ENCODE measurements at places on chromosomes 2 and 18.

DNA sequence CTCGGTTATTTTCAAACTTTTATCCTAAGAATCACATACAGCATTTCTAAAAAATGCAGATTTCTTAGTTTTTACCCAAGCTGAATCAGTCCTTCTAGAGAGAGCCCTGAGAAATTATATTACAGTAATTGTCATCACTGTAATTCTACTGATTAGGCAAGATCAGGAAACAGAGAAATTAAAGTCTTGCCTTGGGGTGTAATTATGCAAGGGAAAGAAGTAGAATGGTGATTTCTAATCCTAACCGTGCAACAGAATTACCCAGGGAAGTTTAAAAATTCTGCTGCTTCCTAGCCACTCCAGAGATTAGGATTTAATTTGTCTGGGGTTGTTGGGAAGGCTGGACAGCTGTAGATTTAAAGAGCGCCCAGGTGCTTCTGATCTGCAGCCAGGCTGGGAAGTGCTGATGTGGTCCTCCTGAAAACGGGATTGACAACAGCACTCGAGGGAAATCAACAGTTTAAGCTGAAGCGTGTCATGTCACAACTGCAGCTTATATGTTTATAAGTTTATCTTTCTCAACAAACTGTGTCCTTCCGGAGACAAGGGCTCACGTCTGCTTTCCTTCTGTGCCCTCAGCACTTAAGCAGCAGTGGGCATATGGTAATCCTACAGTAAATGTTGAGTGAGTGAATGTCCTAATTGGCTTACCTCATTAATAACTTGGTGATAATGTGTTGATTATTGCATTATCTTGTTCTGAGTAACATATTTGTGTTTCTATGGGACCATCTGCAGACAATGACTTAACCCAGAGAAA, 671.9 kb upstream of the SOX11 start:
- no peak for DNase-seq

DNA sequence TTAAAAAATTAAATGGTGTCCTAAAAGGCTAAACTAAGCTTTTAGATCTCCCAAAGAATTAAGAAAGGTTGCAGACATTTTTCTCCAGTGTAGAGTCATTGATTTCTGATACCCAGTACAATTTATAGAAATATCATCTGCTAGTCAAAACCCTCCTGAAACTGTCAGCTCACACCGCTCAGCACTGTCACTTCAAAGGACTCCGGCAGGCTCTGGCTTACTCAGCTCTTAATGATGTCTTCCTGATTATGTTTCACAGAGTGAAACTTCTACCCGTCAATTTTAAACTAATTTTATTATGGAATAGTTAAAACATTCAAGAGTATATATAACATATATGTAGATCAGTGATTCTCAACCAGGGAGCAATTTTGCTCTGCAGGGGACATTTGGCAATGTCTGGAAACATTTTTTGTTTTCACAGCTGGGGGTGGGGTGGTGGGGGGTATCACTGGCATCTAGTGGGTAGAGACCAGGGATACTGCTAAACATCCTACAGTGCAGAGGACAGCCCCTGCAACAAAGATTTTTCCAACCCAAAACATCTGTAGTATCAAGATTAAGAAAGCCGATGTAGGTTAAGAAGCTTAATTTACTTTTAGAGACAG, 31.6 kb downstream of the CDK15 start:
- DNase-seq, result no peak

- DNase-seq, result no peak
Observed at GRCh38 chr2:97706708-97707345, 6.5 kb upstream of the ZAP70 start.

DNA sequence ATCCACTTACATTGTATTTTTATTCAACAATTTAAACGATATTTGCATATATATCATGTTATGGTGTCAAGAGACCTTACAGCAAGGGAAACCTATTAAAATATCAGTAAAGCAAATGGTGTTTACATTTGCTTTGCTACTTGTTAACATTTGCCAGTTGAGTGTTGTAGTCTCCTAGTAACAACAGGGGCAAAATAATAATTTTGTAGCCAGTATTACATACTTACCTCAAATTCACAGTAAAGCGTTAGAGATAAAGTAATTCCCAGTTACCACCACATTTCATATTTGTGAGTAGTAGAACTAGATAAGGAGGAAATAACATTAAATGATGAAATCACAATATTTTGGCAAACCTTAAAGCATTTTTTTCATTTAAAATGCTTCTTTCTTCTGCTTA, 71.3 kb downstream of the FASTKD2 start:
- DNase-seq, result no peak

DNA sequence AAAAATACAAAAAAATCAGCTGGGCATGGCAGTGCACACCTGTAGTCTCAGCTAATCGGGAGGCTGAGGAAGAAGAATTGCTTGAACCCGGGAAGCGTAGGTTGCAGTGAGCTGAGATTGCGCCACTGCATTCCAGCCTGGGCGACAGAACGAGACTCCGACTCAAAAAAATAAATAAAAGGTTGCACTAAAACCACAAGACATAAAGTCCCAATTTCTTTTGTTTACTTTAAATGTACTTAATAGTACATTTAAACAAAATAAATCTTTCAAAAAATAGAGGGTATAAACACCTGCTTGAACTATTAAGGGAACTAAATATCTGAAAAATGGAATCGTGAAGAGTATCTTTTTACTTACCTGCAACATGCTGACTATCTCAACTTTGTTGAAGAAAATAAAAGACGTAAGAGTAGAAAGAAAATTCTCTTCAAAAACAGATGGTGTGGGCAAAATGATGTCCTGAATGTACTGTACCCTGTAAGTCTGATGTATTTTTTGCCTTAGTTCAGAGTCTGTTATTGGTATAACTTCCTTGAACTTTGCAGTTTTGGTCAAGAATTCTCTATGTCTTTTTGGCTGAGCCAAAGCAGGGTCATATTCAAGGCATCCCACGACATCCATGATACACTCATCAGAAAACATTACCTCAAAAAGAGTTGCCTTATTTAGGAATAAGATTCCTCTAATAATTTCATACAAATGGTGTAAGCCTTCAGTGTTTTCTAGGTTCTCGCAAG, 19.2 kb downstream of the PPP4R3B start:
- no peak for DNase-seq

- DNase-seq, result no peak
Observed at GRCh38 chr2:32931945-32932709, 14.6 kb upstream of the LTBP1 start.

DNA sequence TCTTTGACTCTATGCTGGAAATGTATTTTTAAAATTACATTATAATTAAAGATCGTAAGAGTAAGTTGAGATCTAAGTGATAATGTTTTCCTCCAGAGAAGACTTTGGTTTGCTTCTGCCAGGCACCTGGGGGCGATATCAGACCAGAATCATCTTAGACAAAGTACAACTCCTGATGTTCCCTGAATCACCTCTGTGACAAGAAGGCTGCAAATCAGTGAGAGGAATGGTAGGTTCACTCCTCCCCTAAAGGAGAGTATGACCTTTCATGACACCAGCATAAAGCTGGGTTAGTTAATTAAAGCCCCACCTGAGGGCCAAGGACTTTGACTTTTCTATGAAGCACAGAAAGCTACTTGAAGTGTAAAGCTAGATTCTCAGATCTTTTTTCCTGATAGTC, 114.4 kb upstream of the DTNA start:
- DNase-seq, result no peak

DNA sequence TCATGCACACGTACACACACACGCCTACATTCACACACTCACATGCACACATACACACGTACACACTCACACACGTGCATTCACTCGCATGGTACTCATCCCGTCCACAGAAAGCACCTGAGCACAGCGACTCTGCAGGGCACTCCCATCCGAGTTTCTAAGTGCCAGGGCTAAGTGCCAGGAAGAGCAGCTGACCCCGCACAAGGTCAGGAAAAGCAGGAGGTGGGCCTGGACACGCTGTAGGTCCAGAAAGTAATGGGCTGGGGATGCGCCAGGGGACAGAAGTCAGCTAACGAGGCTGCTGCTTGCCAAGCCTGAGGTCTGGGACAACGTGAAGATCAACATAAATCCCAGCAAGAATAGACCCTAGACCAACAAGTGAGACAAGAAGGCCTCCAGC, 15.8 kb downstream of the ADI1 start:
- DNase-seq, result no peak

DNA sequence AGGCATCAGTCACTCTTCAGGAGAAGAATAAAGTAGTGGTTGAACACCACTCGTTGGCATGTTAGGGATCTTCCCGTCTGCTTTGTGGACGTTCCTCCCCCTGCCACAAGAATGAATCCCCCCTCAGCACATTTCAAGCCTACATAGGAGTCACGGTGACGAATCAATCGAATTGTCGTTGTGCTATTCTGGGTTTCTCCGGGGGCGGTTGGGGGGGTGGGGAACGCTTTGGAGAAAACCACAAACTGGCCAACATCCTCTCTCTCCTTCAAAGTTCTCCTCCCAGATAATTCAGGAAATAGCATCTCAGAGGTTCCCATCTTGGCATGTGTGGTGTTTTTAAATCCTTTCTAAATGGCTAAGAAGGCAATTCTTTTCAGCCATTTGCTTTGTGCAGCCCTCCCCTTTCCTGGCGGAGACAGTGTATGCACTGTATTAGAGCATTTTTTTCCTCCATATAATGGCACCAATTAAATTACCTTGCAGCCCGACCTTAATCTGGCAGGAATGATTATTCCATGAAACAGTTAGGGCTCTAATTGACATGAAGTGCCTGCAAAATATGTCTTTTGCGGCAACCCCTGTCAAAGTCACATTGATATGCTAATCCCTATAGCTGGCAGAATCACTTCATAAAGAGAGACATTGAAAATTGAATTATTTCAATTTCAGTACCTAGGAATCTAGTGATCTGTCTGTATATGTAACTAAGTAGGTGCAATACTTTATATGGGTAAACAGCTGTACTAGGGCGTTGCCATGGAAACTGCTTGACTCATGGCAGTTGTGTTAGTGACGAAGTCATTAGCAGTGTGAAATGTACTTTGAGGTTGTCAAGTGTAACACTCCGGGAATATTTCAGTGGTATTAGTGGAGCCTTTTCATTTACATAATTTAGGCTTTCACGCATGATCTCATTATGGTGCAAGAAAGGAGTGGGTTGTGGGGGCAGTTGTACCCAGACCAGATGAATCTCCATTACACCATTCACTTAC, 323.4 kb upstream of the SLC14A2 start:
- no peak for DNase-seq

GRCh38 chr18:63183952-63184770, 135.4 kb downstream of the BCL2 start:
- no peak for DNase-seq

- DNase-seq, result no peak
Observed at GRCh38 chr2:198883604-198884003, 574.1 kb downstream of the SATB2 start.

- DNase-seq, result no peak
Observed at GRCh38 chr2:1301056-1301455, 112.2 kb upstream of the TPO start.

DNA sequence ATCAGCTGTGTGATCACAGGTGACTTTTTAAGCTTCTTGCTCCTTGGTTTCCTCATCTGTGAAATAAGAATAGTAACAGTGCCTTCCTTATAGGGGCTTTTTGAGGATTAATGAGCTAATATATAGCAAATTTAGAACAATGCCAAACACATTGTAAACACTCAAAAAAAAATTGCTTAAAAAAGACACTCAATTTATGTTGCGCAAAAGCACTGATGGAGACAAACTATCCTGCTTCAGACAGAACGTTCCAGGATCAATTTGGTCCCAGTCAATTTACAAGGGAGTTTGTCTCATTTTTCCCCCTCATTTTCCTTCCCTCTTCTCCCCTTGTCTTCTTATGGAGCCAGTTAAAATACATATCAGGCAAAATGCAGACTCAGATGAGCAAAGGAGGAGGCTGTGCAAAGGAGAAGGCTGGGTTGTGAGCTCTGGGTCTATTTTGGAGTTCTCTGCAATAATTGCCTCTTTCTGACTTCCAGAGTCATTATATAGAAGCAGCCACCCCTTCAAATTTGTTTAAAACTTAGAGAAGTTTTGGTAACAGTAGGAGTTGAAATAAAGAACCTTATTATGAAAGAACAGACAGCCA, 83.7 kb downstream of the SOCS6 start:
- no peak for DNase-seq

DNA sequence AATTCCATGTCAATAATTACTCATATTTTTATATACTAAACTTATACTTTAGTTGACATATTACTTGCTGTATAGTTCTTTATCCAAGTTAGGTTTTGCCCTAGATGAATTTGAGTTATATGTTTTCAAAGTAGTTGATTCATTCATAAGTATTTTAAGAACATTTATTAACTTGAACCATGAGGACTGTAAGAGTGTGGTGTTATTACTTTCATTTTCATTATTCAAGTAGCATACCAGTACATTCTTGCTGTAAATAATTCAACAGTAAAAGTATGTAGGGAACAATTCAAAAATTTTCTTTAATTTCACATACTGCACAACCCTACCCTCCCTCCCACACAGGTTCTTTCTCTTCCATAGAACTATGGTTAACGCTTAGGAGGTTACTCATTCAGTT, 75.4 kb downstream of the ANKRD12 start:
- no peak for DNase-seq

GRCh38 chr2:135557530-135557929, 26.2 kb downstream of the R3HDM1 start:
- DNase-seq, result no peak

Data from T1000 (cell line).